KBM-7 (cell line): ENCODE measurements at places on chromosomes 16 and 17.

- DNase-seq, result no peak
Observed at GRCh38 chr17:40460604-40460967, 17.3 kb downstream of the IGFBP4 start.

DNA sequence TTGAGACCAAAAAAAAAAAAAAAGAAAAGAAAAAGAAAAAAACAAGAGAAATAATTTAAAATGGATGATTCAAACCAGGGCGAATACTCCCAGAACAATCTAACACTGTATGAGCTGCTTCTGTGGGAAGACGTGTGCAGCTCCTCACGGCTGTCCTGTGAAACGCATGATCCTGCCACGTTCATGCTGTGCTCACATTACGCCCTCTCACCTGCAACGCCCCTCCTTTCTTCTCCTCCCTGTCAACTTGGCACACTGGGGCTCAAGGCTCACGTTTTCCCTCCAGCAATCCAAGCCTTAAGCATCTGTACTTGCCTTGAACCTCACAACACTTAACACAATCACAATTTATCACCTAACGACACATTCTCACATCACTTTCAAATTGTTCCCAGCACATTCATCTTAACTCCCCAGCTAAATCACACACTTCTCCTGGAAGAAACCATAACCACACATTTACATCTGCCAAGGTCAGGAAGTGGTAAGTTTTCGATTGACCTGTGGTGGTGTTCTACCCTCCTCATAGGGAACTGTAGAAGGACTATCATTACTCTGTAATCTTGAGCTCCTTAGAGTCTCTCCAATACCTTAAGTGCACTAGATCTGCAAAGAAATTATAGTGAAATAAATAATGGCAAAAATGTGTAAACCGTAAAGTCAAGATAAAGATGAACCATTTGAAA lies 29.1 kb downstream of the MBTPS1 start:
- peak; percentile 44 for DNase-seq

- DNase-seq, result no peak
Observed at GRCh38 chr17:33387406-33387805, 94.3 kb upstream of the ASIC2 start.

GRCh38 chr17:57468932-57469775 lies 212.8 kb downstream of the MSI2 start:
- DNase-seq, result no peak
